Type B pancreatic cell (in vitro differentiated cells): ENCODE measurements at places on chromosomes 7 and 10. TPM values are rescaled to one million over a fixed set of nuclear protein-coding genes. Genes with fewer than 3 reads are reported as not detected.

ASZ1 gene
- total RNA-seq: not detected in 2 replicates

FAM149B1 gene
- 25.0 and 29.8 TPM in 2 replicates for total RNA-seq

- no peak overlapping the region for H3K4me3 ChIP-seq
- peak overlapping the region; percentile 1 for H3K27ac ChIP-seq
- peaks cover 8% of the 10 kb centered on the region for H3K4me1 ChIP-seq
- H3K36me3 ChIP-seq: no peaks in the 10 kb centered on the region
- no peak for DNase-seq
Measured at GRCh38 chr10:27637601-27638000, 108.0 kb downstream of the MKX start.

- H3K4me3 ChIP-seq: no peak overlapping the region
- H3K27me3 ChIP-seq: no peaks in the 10 kb centered on the region
- H3K36me3 ChIP-seq: no peaks in the 10 kb centered on the region
- H3K4me1 ChIP-seq: peaks cover 5% of the 10 kb centered on the region
- no peak overlapping the region for H3K27ac ChIP-seq
Measured at GRCh38 chr10:86018735-86019058, 347.9 kb downstream of the GRID1 start.
